ENCODE measurements at places on chromosomes 3 and 15. TPM values are rescaled to one million over a fixed set of nuclear protein-coding genes. Genes with fewer than 3 reads are reported as not detected.

The TPRG1 gene
- 30.4 TPM for total RNA-seq

The ITIH1 gene
- total RNA-seq, result 0.12 TPM

The TMCO5A gene
- not detected for total RNA-seq

The GJD2 gene
- total RNA-seq, result not detected

The SPATA12 gene
- total RNA-seq, result not detected

The SPTSSB gene
- total RNA-seq, result 3.2 TPM

The ALDH1A3 gene
- 15.7 TPM for total RNA-seq

The ITGB5 gene
- total RNA-seq, result 83.0 TPM

The CLDN1 gene
- total RNA-seq, result 40.3 TPM

The HDDC3 gene
- 10.6 TPM for total RNA-seq

The SCAANT1 gene
- total RNA-seq, result not detected

The GRK7 gene
- not detected for total RNA-seq

All from esophagus mucosa (tissue), 1 donor.